H9 (cell line): ENCODE measurements at places on chromosomes 4 and X. TPM values are rescaled to one million over a fixed set of nuclear protein-coding genes. Genes with fewer than 3 reads are reported as not detected.

DNA sequence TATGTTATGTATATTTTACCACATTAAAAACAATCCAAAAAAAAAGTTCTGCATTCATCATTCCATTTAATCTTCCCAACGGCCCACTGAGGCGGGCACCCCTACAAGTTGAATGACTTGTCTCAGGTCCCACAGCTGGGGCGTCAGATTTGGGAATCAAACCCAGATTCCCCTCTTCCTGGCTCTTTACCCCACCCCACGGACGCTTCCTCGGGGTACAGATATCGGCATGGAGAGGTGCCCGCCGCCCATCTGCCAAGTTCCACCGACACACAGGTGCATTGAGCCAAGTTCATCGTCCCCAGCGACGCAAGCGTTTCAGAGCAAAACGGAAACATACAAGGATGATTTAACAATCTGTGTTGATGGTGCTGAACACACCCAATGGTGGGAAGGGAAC is 36.9 kb upstream of the MAN2B2 start:
- no peaks in the 10 kb centered on the region for H3K36me3 ChIP-seq
- no peaks in the 10 kb centered on the region for H3K4me1 ChIP-seq
- DNase-seq: no peak
- H3K27me3 ChIP-seq: no peaks in the 10 kb centered on the region

TAF9B gene
- 33.1 and 34.9 TPM in 2 replicates for total RNA-seq

DNA sequence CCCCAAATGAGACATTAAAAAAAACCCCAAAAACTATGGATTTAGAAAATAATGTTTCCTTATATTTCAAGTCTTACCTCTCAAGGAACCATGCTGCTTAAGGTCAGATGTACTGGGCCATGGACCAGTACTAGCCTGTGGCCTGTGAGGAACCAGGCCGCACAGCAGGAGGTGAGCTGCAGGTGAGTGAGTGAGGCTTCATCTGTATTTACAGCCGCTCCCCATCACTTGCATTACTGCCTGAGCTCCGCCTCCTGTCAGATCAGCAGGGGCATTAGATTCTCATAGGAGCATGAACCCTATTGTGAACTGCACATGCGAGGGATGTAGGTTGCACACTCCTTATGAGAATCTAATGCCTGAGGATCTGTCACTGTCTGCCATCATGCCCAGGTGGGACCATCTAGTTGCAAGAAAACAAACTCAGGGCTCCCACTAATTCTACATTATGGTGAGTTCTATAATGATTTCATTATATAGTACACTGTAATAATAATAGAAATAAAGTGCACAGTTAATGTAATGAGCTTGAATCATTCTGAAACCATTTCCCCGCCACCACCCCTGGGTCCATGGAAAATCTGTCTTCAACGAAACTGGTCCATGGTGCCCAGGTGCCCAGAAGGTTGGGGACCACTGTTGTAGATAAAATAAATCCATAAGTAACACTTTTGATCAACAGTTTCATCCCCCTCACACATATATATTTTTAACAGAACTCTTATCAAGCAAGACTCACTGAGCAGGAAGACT is 105.3 kb upstream of the CBR4 start:
- no peak overlapping the region for H3K27ac ChIP-seq
- no peak for DNase-seq
- no peak overlapping the region for H3K4me3 ChIP-seq
- no peaks in the 10 kb centered on the region for H3K27me3 ChIP-seq

- H3K36me3 ChIP-seq: no peaks in the 10 kb centered on the region
- H3K4me3 ChIP-seq: no peak overlapping the region
- H3K4me1 ChIP-seq: no peaks in the 10 kb centered on the region; the same call in 1 of the 2 replicates
Observed at GRCh38 chr4:145536044-145536443, 54.4 kb downstream of the SMAD1 start.

DNA sequence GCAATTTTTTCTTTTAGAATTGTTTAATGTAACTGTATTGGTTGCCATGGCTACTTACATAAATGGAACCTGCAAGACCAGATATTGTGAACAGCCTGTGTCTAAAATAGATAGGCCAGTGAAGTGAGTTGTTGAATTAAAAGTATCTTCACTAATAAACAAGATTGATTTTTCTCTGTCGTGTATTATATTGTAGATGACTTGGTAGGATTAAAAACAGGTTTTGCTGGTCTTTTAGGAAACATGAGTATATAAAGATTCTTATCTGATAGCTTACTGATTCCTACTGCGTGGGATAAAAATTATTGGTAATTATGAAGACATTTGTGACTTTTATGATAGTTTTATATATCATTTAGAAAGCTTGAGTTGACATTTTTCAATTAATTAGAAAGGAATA is 162.1 kb downstream of the KDM6A start:
- peaks cover 27% of the 10 kb centered on the region for H3K36me3 ChIP-seq
- no peak overlapping the region for H3K4me3 ChIP-seq
- H3K27me3 ChIP-seq: no peaks in the 10 kb centered on the region
- H3K27ac ChIP-seq: no peak overlapping the region
- DNase-seq: no peak
- H3K4me1 ChIP-seq: no peaks in the 10 kb centered on the region

GRCh38 chr4:102322736-102323135 is 22.5 kb downstream of the SLC39A8 start:
- no peak for DNase-seq
- no peaks in the 10 kb centered on the region; the same call in 2 of the 3 replicates for H3K36me3 ChIP-seq
- H3K4me1 ChIP-seq: peaks cover 19% of the 10 kb centered on the region
- no peaks in the 10 kb centered on the region for H3K27me3 ChIP-seq
- no peak overlapping the region for H3K4me3 ChIP-seq

DNA sequence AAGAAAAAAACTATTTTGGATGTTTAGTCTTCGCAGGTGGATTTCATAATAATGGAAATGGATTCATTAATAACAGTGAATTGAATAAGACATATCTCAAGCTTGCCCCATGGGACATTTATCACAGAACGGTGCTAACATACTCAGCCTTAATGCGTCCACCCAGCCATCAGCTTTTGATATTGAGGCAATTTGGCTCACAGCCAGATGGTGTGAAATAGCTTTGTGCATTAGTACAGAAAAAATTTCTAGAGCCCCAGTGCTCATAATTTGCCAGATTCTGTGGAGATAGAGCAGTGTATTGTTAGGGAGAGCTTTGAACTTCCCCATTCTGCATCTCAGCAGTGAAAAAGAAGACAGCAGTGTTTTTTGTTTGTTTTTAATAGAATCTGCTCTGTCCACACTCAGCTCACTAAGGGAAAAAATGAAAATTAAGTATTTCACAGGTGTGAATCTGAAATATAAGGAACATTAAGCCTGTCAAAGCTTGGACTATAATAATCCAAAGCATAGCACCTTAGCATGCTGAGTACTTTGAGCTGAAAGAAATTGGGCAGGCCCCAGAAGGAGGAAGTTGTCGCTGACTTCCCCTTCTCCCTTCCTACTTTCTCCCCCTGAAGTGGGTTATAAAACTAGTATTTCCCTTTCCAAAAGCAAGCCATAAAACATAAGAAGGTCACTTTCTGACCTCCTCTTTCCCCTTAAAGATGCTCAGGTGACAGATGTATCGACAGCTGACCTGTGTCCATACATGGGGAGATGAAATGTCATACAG is 295.8 kb downstream of the MAGEB5 start:
- DNase-seq: no peak
- H3K4me1 ChIP-seq: no peaks in the 10 kb centered on the region; the same call in 1 of the 2 replicates
- H3K27me3 ChIP-seq: no peaks in the 10 kb centered on the region
- H3K36me3 ChIP-seq: no peaks in the 10 kb centered on the region
- no peak overlapping the region for H3K4me3 ChIP-seq

GRCh38 chr4:75512386-75513211 is 1.6 kb downstream of the RCHY1 start:
- no peak overlapping the region for H3K4me3 ChIP-seq
- H3K4me1 ChIP-seq: peaks cover 8% of the 10 kb centered on the region
- no peak overlapping the region for H3K27ac ChIP-seq
- peaks cover 41% of the 10 kb centered on the region for H3K36me3 ChIP-seq
- no peaks in the 10 kb centered on the region for H3K27me3 ChIP-seq

KDR gene
- total RNA-seq: 48.2 and 51.4 TPM in 2 replicates

DNA sequence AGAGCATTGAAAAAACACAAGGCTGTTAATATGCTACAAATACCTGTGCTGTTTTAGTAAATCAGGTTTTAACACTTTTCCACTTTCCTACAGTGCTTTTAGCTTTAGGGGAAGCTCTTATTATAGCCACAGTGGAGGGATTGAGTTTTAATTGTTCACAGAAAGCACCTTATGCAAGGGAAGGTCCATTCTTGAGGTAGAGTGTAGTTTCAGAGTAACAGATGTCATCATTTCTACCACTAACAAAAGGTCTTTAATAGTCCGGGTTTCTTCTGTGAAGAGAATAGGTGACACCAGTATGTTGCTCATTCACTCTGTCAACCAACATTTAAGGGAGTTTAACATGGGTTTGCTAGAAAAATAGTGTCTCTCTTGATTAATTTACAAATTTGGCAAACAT is 104.4 kb downstream of the STIM2 start:
- no peak for DNase-seq
- no peaks in the 10 kb centered on the region for H3K36me3 ChIP-seq
- no peak overlapping the region for H3K27ac ChIP-seq
- H3K4me1 ChIP-seq: peaks cover 2% of the 10 kb centered on the region; the same call in 1 of the 2 replicates

USP46 gene
- 53.6 and 59.8 TPM in 2 replicates for total RNA-seq

MAP9 gene
- 15.4 and 16.0 TPM in 2 replicates for total RNA-seq

- no peak overlapping the region for H3K4me3 ChIP-seq
- H3K27me3 ChIP-seq: no peaks in the 10 kb centered on the region
- H3K4me1 ChIP-seq: no peaks in the 10 kb centered on the region
Observed at GRCh38 chr4:15262396-15262795, 165.4 kb upstream of the C1QTNF7 start.

ATP1B4 gene
- total RNA-seq: not detected in 2 replicates
